GM23338 (cell line): ENCODE measurements at places on chromosomes 5 and 9. TPM values are rescaled to one million over a fixed set of nuclear protein-coding genes. Genes with fewer than 3 reads are reported as not detected.

The GRXCR2 gene
- total RNA-seq: not detected in 2 replicates

The STC2 gene
- total RNA-seq: 132 and 160 TPM in 2 replicates

GRCh38 chr9:89361816-89362646 lies 43.7 kb downstream of the SECISBP2 start:
- DNase-seq: no peak

- no peak for DNase-seq
These were observed 593.3 kb upstream of the ARRDC3 start for GRCh38 chr5:91976451-91976850.
